ENCODE measurements at places on chromosomes 16 and 17.

- DNase-seq = peak; percentile 24
Measured at GRCh38 chr16:85104821-85105391, 7.4 kb downstream of the CIBAR2 start.

- DNase-seq = no peak
Measured at GRCh38 chr16:66262253-66263167, 104.0 kb upstream of the CDH5 start.

- no peak for DNase-seq
Measured at GRCh38 chr17:21679256-21680146, 12.8 kb upstream of the KCNJ18 start.

DNA sequence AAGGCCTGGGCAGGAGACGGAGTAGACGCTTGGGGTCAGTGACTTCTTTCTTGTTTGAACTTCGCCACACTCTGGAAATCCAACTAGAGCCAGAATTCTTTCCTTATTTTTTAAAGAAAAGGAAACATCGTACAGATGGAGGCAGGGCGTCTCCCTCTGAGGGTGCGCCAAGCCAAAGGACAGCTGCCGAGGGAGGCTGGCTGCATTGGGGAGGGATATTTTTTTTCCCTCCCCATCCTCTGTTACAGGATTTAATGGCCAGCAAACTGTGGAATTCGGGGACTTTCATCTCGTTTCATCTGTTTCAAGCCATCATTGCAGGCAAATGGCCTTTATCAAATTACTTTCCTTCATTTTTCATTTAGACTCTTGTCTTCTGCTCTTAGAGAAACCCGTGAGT, 15.9 kb downstream of the CDK5R1 start:
- no peak for DNase-seq

DNA sequence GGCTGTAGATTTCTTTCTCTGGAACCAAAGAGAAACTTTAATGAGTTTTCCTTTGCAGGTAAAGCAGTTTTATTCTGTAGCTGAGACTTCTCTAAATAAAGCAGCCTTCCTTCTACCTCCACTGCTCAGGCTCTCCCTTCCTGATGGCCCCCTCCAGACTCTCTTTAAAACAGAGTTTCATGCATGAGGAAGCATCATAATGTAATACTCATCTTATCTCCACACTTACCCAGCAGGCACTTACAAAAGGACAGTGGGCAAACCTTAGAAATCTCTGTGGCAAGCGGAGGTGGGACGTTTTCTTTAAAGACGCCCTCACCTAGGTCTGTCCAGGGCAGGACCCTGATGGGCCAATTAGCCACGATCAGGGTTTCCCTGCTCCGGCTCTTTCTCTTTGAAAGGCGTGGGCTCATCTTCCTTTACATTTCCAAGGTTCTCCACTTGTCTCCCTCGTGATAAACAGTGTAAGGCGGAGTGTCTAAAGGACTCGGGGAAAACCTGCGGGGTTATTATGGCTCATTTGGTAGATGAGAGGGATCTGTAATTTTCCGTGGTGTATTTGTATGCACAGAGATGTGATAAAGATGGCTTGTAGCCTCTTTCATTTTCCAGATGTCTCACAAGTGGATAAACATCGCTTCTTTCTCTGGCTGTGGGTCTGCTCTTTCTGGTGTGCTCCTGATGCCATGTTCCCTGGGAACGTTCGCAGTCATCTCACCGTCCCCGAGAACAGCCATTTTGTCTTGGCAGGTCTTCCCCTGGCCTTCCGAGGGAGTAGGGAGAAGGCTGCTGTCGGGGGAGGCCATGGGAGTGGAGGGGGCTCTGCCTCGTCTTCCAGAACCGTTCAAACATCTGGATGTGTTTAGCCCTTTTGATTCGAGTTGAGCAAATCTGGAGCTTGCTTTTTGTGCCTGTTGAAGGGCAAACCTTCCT, 239.0 kb downstream of the CCDC182 start:
- no peak for DNase-seq

GRCh38 chr16:50665128-50665878, 15.8 kb downstream of the SNX20 start:
- DNase-seq = peak; percentile 86

GRCh38 chr16:79628501-79628975, 28.0 kb upstream of the MAF start:
- no peak for DNase-seq

- DNase-seq = no peak
Measured at GRCh38 chr16:29790949-29791844, 646 bp downstream of the KIF22 start.

GRCh38 chr16:58333985-58334384, 39.2 kb upstream of the PRSS54 start:
- no peak for DNase-seq

DNA sequence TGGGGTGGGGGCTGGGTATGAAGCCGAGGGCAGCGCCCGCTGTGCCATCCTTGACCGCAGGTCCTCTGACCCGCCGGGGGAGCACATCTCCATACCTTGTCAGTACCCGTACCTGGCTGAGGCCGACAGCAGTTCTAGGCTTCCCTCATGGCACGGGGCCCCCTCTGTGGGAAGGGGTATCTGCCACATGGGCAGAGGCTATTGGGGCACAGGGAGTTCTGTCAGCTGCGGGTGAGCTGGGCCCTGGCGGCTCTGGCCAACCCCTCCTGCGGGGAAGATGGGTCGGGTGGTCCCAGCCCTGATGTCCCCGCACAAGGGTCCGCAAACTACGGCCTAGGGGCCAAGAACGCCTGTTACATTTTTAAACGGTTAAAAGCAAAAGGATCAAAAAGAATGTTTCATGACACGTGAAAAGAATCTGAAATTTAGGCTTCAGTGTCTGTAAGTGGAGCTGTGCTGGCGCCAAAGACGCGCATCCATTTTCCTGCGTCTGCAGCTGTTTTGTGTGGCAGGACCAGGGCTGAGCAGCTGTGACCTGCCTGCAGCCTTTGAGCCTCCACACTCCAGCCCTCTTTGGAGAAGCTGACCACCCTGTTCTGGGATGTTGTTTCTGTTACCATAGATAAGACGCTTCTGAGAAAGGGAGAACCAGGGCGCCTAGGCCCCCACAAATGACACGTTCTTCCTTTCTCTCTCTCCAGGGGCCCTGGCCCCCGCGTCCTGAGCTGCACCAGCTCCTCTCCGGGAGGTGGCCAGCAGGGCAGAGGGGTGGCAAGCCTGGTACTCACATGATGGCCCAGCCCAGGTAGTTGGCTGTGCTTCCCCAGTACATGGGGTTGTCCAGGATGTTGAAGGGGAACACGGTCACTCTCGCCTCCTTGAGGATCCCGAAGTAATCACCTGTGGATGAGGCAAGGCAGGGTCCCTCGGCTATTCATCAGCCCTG, 12.7 kb upstream of the RASD1 start:
- no peak for DNase-seq

GRCh38 chr16:27302126-27302525, 11.6 kb upstream of the IL4R start:
- DNase-seq = no peak

- no peak for DNase-seq
Measured at GRCh38 chr16:160691-161190, 5.0 kb upstream of the HBM start.

DNA sequence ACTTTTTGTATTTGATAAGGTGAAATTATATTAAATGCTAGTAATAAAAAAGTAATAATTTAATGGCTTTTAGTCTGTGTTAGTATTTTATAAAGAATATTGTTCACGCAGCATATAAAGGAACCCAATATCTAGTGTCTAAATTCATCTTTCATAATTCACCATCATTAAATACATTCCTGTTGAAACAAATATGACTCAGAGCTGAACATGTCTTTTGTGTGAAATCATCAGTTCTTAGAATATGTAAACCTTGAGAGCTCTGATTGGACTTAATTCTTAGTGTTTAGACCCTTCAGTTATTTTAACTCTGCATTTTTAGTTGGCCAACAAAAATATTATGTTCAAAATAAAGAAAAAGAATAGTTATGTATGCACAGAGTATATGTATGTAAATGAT, 71.8 kb downstream of the ABHD15 start:
- no peak for DNase-seq

- peak; percentile 43 for DNase-seq
Measured at GRCh38 chr17:77735566-77736198, 222.8 kb upstream of the TNRC6C start.

DNA sequence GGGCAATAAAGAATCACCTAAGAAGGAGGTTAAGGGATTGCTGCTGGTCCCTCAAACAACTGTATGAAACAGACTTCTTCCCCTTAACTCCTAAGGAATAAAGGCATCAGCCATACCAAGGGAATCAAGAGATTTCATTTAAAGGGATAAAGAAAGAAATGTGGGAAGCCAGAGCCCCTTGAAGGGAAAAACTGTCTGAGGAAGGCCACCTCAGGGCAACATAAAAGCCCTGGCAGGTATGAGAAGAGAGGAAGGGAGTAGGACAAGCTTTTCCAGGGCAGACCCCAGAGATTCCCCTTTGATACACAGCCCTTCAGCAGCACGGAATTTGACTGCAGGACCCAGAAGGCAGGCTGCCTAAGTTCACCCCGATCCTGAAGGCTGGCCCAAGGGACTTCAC, 43.5 kb downstream of the COG7 start:
- DNase-seq = no peak

DNA sequence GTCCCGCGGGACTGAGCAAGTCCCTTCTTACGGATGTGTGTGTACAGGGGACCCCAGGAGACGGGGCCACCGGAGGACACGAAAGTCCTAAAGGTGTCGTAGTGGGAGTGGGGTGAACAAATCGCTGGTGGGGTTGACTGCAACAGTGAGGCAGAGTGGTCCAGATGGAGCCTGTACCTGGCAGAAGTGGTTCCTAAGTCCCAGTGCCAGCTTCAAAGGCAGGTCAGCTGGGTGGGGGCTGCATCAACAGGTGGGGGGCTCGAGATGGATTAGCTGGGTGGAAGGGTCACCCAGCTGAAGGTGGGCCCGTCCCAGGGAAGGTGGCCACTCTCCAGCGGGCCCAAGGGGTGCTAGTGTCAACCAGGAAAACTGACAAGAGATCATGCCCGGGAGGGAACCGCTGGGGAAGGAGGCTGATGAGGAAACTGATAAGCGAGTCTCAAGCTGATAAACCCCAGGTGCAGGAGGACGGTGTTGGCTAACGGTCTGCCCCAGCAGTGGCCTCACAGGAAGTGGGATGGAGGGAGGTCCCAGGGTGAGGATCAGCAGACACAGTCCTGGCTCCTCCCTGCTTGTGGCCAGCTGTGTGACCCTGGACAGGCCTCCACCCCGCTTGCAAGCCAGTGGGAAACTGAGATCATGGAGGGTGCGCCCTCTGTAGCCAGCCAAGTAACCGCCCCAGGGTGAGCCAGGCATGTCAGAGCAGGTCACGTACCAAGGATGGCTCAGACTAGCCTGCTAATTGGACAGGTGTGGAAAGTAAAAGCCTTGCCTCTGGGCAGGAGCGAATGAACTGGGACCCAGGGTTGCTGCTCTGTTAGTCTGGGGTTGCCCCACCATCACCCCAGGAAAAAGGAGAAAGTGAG, 1.0 kb downstream of the ORAI3 start:
- DNase-seq = no peak

DNA sequence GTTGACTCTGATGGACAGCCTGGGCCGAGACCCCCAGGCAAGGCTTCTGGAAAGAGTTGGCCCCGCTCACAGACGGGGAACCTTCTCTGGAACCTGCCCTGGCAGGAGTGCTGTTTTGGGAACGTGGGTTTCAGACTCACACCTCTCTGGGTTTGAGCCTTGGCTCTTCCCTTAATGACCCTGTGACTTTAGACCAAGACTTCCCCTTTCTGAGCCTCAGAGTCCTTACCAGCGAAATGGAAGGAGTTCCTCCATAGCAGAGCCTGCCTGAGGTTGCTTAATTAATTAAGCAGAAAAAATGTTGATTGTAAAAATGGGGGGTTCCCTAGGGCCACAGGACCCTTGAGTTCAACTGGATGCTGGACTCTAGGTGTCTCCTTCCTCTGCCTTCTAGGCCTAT, 408.2 kb downstream of the SEC14L1 start:
- DNase-seq = no peak

GRCh38 chr16:1531638-1531910, 1.9 kb upstream of the TMEM204 start:
- no peak for DNase-seq

- no peak for DNase-seq
Measured at GRCh38 chr17:80283116-80283852, 22.6 kb downstream of the RNF213 start.

DNA sequence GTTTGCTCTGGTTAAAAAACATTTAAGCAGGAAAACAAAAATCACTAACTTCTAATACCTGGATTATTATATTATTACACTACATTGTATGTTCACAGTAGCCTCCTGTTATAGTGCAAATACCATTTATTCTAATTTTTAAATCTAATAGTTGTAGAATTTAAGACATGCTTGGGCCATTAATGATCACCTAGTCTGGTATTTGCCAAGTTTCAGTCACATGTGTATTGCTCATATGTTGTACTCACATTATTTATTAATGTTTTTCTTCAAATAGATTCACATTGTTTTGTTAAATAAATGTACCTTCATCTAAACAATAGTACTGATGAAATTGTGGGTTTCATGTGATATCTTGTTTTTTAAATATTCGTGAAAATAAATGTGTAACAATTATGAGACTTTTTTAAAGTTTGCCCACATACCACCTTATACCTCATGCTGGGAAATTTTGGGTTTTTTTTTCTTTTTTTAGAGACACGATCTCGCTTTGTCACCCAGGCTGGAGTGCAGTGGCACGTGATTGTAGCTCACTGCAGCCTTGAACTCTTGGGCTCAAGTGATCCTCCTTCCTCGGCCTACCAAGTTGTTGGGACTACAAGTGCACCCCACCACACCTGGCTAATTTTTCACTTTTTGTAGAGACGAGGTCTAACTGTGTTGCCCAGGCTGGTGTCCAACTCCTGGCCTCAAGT, 5.9 kb downstream of the ZNF771 start:
- no peak for DNase-seq

DNA sequence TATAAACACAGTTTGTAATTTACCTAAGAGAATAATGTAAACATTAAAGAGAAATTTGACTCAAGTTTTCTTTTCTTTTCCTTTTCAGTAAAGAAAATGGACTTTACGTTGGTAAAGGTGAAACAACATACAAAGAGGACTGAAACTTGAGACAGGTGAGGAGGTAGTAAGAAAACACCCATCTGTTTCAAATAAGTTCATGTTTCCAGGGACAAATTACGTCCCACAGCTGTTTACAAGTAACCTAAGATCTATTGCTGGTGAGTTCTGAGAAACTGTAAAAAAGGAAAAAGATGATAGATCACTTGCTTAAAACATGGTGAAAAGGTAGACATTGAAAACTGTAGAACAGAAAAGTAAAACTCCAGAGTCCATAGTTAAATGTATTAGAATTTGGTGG, 4.8 kb upstream of the ABCA5 start:
- no peak for DNase-seq

DNA sequence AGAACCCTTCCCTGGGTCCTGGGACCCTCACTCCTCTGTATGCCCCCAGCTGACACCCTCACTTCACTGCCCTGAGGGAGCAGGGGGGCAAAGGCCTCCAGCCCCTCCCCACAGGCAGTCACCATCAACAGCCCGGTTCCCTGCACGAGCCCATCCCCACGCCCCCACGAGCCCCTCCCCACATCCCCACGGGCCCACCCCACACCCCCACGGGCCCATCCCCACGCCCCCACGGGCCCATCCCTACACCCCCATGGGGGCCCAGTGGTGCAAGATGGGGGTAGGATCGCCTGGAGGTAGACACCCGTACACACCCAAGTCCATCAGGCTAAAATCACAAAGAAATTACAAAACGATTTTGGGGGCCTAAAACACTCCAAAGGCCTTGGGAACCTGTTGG, 42.3 kb downstream of the LMF1 start:
- DNase-seq = no peak

Data from midbrain (tissue), 1 donor.